ENCODE measurements at places on chromosomes 4 and X. TPM values are rescaled to one million over a fixed set of nuclear protein-coding genes. Genes with fewer than 3 reads are reported as not detected.

Gene ATOH1
- not detected for total RNA-seq

- peak; percentile 9 for DNase-seq
Measured at GRCh38 chrX:78383594-78383993, 56.2 kb upstream of the CYSLTR1 start.

- DNase-seq: no peak
Measured at GRCh38 chrX:50152456-50152855, 48.4 kb downstream of the AKAP4 start.

DNA sequence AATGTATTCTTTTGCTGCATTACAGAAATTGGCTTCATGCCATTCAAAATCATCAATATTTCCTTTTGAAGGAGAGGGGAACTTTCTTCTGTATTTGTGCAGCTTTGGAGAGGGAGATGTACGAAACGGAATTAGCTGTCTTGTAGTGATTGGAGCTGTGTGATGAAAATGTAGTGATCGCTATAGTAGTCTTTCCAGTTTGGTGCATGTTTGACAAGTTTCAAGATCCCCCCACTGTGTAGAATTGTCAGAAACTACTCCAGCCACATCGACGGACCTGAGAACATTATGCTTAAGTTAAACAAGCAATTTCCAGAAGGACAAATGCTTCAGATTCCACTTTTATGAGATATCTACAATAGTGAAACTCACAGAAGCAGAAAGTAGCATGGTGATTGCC lies 21.6 kb upstream of the MAGEA1 start:
- no peak for DNase-seq

GRCh38 chr4:95155759-95156451 lies 392.9 kb downstream of the UNC5C start:
- no peak for DNase-seq

- no peak for DNase-seq
Measured at GRCh38 chr4:89177807-89178206, 66.5 kb downstream of the TIGD2 start.

DNA sequence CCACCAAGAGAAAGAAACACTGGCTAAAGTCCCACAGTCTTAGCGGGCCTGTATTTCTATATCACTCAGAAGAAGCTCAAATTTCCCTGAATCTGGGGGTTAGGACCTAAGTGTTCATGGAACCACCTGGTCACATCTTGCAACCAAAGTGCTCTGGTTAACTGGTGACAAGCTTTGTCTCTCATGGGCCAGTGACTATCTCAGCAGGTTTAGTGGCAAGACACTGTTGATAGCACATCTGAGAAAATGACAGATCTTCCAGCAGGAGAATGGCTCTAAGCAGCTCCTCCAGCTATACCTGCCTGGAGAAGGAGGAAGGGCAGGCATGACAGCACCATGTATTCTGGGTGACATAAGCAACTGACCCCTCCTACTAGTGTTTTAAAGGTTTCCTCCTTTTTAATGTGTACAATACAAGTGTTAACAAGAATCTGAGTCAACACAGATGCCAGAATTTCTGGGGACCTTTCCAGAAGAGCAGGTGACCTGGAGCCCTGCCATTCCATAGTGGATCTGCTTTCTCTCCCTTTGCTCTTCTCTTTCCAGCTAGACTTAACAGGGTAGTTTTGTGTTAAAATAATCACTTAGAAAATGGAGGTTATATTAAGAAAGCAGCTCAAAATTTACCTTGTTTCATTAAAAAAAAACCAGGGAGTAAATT lies 17.3 kb upstream of the QRFPR start:
- DNase-seq: no peak

Gene HSFX3
- not detected for total RNA-seq

DNA sequence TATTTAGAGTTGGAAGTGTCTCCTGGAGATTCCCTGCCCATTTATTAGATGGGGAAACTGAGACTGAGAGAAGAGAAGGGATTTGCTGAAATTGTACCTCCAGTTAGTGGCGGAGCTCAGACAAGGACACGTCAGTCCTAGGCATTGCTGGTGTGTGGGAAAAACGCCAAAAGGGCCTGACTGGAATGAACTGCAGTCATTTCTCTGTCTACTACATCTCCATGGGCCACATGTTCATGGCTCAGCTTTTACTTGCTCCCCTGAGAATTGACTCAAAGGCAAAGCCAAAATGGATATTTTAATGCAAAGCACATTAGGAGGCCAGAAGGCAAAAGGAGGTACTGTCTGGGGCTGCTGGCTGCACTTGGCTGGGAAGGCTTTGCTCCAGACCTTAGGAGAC lies 3.9 kb downstream of the TFDP3 start:
- no peak for DNase-seq

- no peak for DNase-seq
Measured at GRCh38 chr4:7126981-7127380, 59.1 kb upstream of the GRPEL1 start.

GRCh38 chr4:149912000-149912399 lies 96.4 kb upstream of the IQCM start:
- DNase-seq: no peak

DNA sequence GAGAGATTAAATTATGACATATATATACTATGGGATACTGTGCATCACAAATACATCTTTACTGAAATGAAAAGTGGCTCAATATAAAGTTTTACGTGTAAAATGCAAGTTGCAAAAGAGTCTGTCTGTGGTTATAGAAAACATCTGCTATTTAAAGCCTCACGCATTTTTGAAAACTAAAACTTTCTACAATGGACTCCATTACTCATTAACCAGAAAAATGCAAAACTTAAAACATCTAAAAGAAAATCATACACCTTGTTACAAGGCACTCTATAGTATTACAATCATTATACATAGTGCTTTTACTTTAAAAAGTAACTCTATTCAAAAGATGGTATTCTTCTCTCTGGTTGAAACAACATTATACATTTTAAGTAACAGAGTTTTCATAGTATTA lies 755.6 kb downstream of the DMD start:
- no peak for DNase-seq

Gene CENPVL2
- not detected for total RNA-seq

- no peak for DNase-seq
Measured at GRCh38 chr4:17867276-17867675, 56.5 kb downstream of the NCAPG start.

DNA sequence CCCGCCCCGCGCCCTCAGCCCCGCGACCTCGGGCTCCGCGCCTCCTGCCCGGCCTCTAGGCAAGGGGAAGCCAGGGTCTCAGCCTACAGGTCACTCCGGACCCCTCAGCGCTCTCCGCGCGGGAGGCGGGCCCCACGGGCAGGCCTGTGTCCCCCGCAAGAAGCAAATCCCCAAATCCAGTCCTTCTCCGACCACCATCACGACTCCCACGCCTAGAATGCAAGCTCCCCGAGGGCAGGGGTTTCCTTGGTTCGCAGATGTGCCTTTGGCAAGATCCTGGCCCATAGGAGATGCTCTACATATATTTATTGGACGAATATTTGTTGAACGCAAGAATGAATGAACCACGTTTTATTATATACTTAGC lies 260 bp upstream of the CCDC149 start:
- no peak for DNase-seq

- DNase-seq: peak; percentile 43
Measured at GRCh38 chr4:173333658-173334084, 487 bp downstream of the HMGB2 start.

DNA sequence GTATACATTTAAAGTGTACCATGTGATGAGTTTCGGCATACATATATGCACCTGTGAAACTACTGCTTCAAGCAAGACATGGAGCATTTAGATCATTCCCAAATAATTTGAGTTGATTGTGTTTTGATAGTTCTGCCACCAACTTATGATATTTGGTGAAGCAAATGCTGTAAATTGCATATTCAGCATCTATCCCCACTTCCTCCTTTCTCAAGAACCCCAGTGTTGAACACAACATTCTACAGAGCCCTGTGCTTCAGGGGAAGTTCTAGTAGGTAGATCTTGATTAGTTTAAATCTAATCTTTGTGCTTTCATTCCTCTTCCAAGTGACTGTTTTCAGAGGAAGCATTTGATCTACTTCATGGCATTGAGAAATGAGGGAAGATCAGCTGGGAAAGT lies 5.4 kb upstream of the SHROOM3 start:
- DNase-seq: no peak

DNA sequence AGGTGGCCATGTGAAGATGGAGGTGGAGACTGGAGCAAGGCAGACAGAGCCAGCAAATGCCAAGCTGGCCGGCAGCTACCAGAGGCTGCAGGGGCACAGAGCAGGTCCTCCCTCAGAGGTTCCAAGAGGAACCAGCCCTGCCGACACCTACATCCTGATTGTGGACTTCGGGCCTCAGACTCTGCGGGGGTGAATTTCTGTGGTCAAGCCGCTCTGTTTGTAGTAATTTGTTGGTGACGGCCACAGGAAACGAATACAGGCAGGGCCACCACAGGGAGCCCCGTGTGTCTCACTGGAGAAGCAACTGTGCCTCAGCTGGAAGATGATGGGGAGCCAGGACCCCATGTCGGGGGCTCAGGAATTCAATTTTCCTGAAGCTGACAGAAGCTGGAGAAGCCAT lies 28.3 kb downstream of the ZFYVE28 start:
- no peak for DNase-seq

Gene NKX6-1
- total RNA-seq: 4.7 TPM

GRCh38 chr4:72895408-72895807 lies 174.1 kb downstream of the COX18 start:
- DNase-seq: no peak

- no peak for DNase-seq
Measured at GRCh38 chr4:102799816-102800215, 27.5 kb downstream of the UBE2D3 start.

DNA sequence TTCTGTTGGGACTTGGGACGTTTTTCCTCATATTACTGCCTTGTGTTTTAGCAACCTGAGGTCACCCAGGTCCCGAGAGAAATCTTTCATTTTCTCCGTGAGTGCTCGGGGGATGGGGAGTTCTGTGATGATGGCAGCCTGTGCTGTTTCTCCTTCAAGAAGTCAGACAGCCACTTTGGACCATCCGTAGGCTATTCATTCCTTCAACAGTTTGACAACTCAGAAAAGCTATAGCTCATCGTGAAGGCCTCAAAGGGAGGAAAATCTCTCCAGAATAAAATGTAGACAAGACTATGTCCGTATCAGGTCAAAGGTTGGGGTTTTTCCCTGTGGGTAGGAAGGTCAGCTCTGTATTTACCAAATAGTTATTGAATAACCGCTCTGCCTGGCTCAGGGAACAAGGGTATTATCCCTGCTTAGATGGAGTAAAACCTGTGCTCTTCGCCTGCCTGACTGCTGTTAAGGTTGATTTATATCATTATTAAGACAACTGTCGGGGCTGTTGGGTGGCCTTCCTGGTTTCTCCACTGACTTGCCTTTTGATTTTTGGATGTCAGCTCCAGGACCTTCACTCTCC lies 36.6 kb downstream of the FAM114A1 start:
- DNase-seq: no peak

DNA sequence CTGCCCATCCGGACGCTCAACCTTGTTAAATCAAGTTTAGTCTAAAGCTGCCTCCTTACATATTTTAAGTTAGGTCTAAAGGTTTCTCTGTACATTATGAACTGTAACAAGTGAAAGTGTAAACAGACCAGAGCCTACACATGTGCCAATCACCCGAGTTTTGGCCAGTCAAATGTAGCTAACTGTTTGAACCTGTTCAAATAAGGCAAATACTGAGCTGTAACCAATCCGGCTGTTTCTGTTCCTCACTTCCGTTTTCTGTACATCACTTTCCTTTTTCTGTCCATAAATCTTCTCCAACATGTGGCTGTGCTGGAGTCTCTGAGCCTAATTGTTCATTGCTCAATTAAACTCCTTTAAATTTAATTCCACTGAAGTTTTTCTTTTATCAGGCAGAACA lies 113.3 kb upstream of the SHISA3 start:
- DNase-seq: no peak

Gene SSX3
- total RNA-seq: not detected

Data from SJCRH30 (cell line).